Activated CD4-positive, CD25-positive, alpha-beta regulatory T cell (primary cell): ENCODE measurements at places on chromosomes 1 and 21.

DNA sequence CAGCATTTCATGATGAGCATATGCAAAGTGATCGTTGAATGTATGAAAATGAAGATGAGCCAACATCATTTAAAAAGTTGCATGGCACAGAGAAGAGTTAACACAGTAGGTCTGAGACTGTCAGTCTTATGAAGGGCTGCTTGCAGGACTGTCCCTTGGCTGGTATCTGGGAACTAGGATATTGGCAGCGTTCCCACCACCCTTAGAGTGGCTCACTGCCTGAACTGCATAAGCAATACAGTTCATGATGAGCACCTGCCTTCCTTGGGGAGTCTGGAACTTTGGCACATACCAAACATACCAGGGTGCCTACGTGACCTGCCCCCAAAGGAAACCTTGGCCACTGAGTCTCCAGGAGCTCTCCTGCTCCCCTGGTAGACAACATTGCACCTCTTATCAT is 161.8 kb downstream of the DSCAM start:
- DNase-seq: no peak

- no peak for DNase-seq
Observed at GRCh38 chr1:234515411-234515810, 36.4 kb upstream of the TARBP1 start.

GRCh38 chr1:52955129-52955970 is 28.3 kb downstream of the SCP2 start:
- no peak for DNase-seq

GRCh38 chr1:203559523-203559922 is 65.6 kb downstream of the OPTC start:
- no peak for DNase-seq

DNA sequence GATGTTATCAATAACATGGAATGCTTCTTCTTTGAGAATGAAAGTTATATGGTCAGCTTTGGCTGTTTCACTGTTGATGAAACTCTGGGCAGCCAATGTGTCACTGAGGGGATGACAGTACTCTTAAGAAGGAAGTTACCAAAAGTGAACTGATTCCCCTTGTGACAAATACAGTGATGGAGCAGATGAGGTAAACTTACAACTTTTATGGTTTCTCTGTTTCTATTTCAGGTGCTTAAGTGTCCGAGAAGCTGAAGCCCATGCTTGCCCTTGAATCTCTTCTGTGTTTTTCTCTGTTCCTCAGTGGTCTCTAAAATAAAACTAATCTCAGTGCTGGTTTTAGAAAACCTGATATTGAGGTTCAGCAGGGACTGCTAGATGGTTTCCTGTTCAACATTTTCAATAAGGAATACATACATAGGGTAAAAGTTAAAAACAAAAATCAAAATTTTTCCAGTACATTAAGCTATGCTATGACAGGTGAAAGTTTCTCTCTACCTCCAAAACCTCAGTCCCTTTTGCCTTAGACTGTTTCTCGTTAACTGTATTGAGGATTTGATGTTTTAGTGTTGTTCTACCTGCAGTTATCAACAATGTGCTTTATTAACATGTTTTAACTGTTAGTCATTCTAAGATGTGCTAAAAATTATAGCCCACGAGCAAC is 454.4 kb upstream of the ADGRL4 start:
- DNase-seq: no peak

- no peak for DNase-seq
Observed at GRCh38 chr1:20949871-20950590, 162.9 kb upstream of the HP1BP3 start.

DNA sequence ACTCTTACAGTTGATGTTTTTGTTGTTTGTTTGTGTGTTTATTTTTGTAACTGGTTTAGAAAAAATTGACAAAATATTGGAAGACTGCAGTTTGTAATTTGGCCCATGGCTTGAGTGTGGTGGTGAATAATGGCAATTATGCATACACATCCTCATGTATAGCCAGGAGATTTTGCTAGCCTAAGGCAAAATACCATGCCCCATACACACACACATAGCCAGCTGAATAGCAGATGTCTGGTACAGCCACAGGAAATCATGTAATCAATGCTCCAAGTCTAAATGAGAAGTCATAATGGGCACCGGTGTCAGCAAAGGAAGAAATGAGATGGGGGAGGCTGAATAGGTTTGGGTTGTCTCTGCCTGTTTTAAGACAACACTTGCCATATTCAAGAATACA is 135.2 kb upstream of the COA6 start:
- DNase-seq: no peak

- DNase-seq: no peak
Observed at GRCh38 chr1:111515291-111516004, 12.0 kb upstream of the ADORA3 start.

GRCh38 chr21:26238646-26239045 is 68.1 kb upstream of the APP start:
- DNase-seq: no peak

GRCh38 chr1:3267550-3268270 is 186.8 kb upstream of the ARHGEF16 start:
- DNase-seq: no peak

DNA sequence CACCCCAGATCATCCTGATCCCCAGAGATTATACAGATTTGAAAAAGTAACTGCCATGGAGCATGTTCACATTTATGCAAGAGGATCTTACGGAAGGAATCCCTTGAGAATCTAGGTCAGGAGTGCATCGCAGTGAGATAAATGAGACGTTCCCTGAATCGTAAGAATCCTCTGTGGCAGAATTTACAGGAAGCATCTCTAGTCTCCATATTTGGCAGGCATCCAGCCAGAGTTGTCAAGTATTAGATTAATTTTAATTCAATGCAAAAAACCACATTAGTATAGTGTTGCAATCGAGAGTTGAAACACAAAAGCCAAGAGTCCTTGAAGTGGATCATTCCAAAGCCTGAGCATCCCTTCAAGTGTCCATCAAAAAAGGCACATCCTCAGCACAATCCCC is 100.8 kb downstream of the RRAGC start:
- DNase-seq: no peak
